ENCODE measurements at places on chromosomes 16 and 17.

- no peak for DNase-seq
These were observed 5.2 kb upstream of the EIF1 start for GRCh38 chr17:41683441-41684007.

- DNase-seq: no peak
These were observed 268.2 kb downstream of the STX8 start for GRCh38 chr17:9307313-9307998.

GRCh38 chr17:40303708-40304551 is 5.0 kb upstream of the RARA start:
- no peak for DNase-seq

DNA sequence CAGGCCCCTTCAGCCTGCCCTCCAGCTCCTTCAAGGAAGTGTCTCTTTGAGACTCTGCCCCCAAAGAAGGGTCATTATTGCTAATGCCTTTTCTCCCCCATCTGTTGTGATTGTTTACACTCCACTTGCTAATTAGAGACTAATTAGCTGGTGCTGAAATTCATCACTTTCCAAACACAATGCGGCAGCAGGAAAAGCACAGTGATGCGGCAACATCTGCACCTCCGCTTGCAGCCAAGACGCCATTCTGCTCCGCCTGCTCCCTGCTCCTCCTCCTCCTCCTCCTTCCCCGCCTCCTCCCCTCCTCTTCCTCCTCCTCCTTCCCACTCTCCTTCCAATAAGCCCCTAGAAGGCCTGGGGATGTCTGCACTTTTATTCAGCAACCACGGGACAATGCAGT is 110.5 kb downstream of the SDK2 start:
- peak; percentile 53 for DNase-seq

DNA sequence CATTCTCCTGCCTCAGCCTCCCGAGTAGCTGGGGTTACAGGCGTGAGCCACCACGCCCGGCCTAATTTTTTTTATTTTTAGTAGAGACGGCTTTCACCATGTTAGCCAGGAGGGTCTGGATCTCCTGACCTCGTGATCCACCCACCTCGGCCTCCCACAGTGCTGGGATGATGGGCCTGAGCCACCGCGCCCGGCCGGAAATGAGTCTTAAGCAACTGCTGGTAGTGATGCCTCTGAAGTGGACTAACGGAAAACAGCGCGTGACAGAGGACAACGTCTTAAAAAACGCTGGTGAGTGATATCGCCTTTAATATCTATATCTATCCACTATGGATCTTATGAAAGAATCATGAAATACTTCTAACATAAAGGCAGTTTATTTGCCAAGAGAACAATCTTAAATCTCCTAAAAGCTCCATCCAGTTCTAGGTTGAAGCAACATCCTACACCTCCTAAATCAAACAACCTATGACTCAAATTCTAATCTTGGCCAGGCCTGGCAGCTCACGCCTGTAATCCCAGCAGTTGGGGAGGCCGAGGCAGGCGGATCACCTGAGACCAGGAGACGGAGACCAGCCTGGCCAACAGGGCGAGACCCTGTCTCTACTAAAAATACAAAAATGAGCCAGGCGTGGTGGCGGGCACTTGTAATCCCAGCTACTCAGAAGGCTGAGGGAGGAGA is 69.8 kb downstream of the NXN start:
- DNase-seq: no peak

DNA sequence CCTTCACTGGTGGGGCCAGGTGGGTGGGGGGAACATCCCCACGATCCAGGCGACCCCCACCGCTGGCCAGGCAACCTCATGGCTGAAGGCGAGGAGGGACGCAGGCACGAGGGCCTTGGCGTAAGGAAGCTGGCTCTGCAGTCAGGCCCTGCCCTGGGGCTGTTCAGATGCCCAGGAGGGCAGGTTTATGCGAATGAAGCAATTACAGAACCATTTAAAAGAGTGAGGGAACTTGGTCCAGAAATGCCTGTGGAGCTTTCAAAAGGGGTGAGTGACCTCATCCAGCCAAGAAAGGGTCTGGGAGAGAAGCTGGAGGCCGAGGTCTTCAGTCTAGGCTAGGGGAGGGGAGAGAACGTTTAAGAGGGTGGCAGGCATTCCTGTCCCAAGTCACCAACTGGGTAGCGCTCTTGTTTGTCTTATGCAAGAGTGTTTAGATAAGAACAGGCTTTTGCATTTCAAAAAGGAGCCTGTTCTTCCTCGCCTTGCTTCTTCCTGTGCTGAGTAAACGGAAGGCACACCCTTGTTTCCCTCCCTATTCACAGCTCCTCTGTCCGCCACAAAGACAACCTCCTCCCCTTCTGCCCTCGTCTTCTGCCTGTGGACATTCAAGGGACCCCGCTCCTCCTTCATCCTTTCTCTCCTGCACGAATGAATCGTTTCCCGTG is 183.5 kb upstream of the SDK2 start:
- DNase-seq: no peak

- no peak for DNase-seq
These were observed 294.6 kb downstream of the XYLT1 start for GRCh38 chr16:17176199-17176598.

DNA sequence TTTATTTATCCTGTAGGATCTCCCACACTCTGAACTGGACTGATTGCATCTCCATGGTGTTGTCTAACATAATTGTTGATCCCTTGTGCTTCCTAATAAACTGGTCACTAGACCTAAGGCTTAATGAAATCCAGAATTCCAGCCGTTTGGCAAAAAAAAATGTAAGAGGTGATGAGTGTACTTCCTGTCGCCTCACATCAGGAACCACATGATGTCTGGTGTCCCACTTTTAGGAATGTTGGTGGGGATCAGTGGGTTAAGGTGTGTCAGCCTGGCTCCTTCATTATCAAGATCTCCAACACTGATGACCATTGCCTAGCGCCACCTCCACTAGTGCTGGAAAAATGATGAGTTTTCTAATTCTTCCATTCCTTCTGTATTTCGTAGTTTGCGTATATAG is 18.6 kb upstream of the LONP2 start:
- DNase-seq: no peak

GRCh38 chr17:50344731-50345365 is 1.1 kb upstream of the XYLT2 start:
- no peak for DNase-seq

GRCh38 chr17:32261417-32261736 is 4.3 kb upstream of the RHBDL3 start:
- no peak for DNase-seq

- no peak for DNase-seq
These were observed 60.9 kb downstream of the SRCIN1 start for GRCh38 chr17:38544839-38545209.

DNA sequence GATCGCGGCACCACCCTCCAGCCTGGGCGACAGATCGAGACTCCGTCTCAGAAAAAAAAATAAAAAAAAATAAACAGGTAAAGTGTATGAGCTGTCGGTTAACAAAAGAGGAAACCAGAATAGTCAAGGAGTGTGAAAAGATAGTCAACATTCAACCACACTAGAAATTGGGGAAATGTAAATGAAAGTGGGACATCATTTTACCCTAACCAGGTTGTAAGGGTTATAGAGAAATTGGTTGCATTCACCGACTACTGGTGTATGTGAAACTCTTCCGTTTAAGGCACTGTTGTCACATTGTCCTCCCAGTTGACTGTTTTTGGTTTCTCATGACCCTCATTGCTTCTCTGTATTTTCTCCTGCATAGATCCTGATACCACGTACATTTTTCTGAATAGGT is 62.8 kb downstream of the RABEP1 start:
- DNase-seq: no peak

- no peak for DNase-seq
These were observed 116.1 kb upstream of the IRX6 start for GRCh38 chr16:55207693-55208428.

DNA sequence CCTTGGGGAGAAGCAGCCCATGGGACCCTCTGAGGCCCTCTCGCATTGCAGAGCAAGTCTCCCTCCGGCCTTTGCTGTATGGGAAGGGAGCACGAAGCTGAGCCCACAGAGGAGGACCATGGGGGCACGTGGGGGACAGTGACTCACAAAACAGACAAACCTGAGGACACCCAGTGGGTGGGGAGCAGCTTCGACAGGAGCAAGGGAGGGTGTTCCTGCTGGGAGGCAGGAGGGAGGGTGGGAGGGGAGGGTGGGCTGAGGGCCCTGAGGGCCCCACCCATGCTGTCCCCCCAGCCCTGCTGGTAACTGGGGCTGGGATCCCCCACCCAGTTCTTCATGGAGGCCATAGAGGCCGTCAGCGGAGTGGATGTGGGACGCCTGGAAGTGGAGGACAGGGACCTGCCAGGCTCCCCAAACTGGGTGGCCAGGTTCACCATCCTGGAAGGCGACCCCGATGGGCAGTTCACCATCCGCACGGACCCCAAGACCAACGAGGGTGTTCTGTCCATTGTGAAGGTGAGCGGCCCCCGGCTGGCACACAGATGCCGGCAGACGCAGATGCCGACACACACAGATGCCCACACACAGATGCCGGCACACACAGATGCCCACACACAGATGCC is 12.5 kb downstream of the SLC22A31 start:
- DNase-seq: no peak

DNA sequence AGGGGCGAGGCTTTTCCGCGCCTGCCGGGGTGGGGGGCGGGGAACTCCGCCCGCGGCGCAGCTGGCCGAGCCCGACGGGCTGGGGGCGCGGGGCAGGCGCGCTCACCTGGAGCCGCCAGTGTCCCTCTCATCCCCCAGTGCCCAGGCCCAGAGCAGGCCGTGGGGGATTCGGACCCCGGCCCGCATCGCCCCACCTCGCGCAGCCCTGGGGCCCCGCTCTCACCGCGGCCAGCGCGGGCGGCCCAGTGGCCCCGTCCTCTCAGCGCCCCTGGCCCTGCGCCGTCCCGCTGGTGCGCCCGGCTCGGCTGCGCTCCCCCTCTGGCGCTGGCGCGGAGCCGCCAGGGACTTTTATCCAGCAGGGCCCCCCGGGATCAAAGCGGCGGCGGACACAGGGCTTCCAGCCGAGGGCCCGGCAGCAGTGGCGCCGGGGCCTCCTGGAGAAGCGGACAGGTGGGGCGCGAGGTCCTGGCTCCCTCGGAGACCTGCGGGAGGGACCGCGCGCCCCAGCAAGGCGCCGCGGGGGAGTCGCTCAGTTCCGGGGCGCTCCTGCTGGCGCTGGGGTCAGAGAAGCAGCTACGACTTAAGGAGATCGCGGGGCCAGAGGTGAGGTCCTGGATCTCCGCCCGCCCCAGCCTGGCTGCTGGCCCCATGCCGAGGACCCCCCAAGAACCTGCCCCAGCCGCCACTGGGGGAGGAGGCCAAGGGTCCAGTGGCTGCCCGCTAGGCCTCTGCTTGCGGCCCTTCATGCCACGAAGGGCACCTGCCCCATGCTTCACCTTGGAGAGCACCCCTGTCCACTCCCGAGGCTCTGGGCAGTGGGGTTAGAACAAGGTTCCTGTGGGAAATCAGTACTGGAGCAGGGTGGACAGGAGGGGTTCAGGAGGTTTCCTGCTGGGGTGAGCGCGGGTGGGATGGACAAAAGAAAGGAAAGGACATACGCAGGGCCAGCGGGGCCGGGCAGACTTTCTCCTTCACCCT is 823 bp upstream of the NOTUM start:
- DNase-seq: no peak

DNA sequence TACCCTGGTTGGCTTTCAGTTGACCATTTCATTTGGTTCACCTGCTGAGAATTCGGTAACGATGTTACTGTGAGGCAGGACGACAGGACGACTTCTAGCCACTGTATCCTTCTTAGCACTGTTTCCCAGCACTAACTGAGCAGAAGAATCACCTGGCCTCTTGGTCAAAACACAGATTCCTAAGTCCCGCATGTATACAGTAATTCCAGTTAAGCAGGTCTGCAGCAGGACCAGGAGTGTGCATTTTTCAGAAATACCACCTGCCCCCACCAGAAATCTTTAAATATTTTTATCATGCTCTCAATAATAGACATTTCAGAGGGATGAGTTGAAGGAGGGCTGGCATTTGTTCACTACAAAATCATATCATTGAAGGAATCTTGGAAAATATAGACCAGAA is 22.6 kb downstream of the RSL1D1 start:
- DNase-seq: no peak

DNA sequence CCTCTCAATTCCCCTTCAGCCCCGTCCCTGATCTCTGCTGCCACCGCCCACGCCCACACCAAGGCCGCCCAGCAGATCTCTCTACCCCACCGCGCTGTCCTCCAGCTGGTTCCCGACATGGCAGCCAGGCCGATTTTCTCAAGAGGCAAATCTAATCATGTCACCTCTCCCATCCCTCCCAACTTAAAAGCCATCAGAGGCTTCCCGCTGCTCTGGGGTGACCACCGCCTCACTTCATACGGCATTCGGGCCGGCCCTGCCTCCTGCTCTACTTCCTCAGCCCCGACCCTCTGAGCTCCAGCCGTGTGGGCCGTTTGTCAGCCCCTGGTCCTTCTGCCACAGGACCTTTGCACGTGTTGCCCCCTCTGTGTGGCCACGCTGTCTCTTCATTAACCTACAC is 63.2 kb downstream of the RPH3AL start:
- DNase-seq: no peak

- no peak for DNase-seq
These were observed 2.8 kb upstream of the LPCAT2 start for GRCh38 chr16:55506083-55506482.

DNA sequence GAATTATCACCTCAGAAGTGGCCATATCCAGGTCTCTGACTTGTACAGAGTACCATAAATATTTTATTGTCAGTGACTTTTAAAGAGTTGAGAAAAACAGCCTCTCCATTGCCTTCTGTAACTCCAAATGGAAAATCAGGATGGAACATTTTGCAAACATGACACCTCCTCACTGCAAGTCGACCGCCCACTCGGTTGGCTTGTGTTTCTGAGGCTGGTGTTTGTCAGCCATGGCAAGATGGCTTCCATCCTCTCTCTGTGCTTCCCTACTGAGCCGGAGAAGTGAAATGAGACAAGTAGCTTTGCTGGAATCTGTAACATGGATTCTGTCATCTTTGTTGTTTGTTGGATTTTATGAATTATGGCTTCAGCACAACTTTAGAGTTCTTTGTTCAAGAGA is 172.8 kb downstream of the RBFOX1 start:
- no peak for DNase-seq

DNA sequence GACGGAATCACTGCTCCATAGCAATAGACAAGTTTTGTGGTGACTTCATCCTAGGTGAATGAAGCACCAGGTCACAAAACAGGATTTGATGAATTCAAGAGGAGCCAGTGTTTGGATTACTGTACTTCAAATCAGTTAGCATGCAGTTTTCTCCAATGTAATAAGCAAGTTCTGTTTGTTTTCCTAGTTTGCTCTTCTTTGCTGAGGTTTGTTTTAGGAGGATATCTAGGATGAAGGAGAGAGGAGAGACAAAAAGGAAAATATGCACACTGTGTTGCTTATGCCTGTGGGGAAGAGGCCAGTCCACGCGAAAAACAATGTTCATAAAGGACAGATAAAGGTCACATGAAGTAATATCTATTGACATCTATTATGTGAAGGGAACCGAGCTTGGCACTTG is 9.0 kb downstream of the KRT37 start:
- DNase-seq: no peak

DNA sequence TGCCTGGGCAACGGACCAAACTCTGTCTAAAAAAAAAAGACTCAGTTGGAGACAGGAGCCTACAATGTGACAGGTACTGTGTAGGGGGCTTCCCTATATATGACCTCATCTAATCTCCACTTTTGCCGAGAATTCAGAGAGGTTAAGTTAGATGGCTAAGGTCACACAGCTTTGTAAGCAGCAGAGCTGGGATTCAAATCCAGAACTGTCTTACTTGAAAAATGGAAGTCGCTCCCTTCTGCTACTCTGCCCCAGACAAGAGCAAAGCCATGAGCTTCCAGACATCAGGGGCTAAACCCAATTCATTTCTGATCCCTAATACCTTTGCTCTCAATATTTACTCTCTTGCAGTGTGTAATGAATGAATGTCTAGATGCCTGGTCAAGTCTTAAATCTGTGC is 41.5 kb upstream of the ABCC12 start:
- no peak for DNase-seq

All from neuronal stem cell (in vitro differentiated cells).